Activated CD4-positive, alpha-beta T cell treated with anti-CD3 and anti-CD28 coated beads for 36 hours (primary cell): ENCODE measurements at places on chromosomes 2 and 18.

DNA sequence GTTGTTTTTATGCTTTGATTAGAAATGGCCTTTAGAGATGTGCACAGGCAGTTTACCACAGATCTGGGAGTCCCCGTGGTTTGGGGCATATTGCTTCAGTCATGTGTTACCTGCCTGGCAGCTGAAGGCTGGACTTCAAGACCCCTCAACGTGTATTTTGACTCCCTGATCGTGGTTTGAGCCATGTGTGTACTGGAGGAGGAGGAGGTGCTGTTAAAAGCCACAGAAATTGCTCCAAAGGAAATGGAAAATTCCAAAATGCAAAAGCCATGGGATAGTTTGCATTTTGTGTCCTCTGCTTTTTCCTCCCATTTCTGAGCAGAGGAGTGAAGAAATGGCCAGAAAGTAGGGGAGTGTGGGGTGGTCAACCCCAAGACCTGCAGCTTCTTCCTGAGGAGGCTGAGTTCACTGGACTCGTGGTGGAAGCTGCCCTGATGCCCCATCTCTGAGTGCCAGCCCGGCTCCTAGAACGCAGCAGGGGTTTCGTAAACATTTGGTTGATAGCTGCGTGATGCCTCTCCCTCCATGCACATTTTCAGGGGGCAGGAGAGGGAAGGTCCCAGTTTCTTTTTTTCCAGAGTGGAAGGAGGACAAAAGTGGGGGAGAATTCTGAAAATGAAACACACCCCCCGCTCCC lies 45.7 kb downstream of the ITGB1BP1 start:
- DNase-seq, result no peak
- H3K27me3 ChIP-seq, result no peaks in the 10 kb centered on the region
- no peaks in the 10 kb centered on the region for H3K4me1 ChIP-seq
- H3K4me3 ChIP-seq, result no peak overlapping the region
- no peak overlapping the region for H3K27ac ChIP-seq

- DNase-seq, result no peak
- H3K4me3 ChIP-seq, result no peak overlapping the region
- no peaks in the 10 kb centered on the region for H3K27me3 ChIP-seq
These were observed 142.6 kb downstream of the RTP5 start for GRCh38 chr2:242011991-242012764.

GRCh38 chr18:31509571-31509970 lies 11.6 kb downstream of the DSG2 start:
- DNase-seq, result no peak
- no peaks in the 10 kb centered on the region for H3K36me3 ChIP-seq
- H3K4me1 ChIP-seq, result no peaks in the 10 kb centered on the region
- H3K4me3 ChIP-seq, result no peak overlapping the region

DNA sequence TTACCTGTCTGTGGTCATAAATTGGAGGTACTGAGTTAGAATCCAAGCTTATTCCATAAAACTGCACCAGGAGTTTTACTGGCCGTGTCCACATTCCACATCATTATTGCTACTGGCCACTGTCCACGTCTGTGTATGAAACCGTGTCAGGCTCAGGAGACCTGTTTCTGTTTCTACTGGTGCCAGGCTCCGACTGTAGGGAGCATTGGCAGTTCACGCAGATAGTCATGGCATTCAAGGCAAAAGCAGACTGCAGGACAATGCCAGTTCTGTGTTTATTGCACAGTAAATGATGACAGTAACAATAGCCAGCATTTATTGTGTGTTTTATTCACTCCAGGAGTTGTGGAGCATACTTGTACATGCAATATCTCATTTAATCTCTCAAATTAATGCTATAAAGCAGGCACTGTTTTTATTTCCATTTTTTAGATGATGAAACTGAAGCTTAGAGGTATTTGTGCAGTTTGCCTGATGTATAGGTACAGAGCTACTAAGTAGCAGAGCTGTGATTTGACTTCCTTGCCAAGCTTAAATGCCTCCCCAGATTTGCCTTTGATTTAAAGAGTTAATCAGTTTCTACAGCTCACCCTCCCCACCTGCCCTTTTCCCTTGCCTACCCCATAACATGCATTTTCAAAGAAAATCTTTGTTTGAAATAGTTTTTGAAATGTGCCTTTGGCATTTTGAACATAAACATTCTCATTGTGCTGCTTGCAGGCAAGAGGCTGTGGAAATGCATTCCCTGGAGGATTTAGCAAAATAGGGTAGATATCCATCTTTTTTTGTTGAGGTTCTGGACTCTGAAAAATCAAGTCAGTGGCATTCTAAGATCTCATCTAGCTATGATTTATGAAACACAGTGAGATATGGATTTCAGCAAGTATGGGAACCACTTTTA lies 55.5 kb downstream of the MAP4K4 start:
- H3K4me1 ChIP-seq, result peaks cover 77% of the 10 kb centered on the region
- H3K27me3 ChIP-seq, result no peaks in the 10 kb centered on the region
- H3K4me3 ChIP-seq, result no peak overlapping the region
- peaks cover 3% of the 10 kb centered on the region for H3K36me3 ChIP-seq

DNA sequence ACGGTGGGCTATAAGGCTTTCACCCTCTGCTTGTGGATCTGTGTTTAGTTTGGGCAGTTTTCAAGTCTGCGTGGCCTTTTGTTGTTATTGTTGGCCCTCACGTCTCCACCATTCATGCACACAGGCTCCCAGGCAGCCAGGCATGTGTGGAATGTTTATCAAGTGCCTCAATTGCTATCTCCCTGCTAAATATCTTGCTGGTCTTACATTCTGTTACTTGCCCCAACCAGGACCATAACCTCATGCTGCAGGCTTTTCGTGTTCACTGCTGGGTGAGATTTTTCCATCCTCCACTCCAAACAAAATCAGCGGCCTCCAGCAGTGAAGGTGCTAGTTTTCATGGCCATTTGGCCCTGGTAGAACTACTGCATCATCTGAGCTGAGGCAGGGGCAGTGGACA lies 63.0 kb upstream of the DSC1 start:
- DNase-seq, result no peak
- no peaks in the 10 kb centered on the region for H3K36me3 ChIP-seq
- no peak overlapping the region for H3K27ac ChIP-seq

DNA sequence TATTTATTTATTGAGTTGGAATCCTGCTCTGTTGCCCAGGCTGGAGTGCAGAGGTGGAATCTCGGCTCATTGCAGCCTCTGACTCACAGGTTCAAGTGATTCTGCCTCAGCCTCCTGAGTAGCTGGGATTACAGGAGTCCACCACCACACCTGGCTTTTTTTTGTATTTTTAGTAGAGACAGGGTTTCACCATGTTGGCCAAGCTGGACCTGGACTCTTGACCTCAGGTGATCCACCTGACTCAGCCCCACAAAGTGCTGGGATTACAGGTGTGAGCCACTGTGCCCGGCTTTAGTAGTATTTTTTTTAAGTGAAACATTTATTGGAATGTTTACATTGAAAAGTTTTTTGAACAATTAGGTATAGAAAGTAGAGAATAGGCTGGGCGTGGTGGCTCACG lies 23.9 kb downstream of the SLC20A1 start:
- no peak for DNase-seq
- no peak overlapping the region for H3K27ac ChIP-seq
- no peaks in the 10 kb centered on the region for H3K4me1 ChIP-seq
